ENCODE measurements at places on chromosomes 12 and 14.
A peak's percentile ranks its signal among the peaks of the same experiment; 100 is the strongest.

GRCh38 chr14:24149302-24149969 lies 2.1 kb downstream of the RNF31 start:
- no peak for DNase-seq

DNA sequence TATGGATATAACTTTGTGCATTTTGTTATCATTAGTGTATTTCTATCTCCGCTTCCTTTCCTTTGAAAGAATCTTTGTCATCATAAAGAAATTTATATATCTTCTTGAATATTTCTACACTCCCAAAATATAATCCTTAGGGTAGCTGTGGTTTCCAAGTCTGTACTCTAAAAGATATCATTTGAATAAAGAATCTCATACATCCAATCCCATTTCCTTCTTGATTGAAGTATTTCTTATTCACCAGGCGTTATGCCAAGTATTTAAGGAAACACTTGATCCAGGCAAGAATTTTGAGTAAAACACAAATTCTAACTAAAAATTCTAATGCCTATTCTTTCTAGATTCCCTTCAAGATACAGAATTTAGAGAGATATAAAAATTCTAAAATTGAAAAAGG lies 821.8 kb downstream of the GALC start:
- DNase-seq, result no peak

DNA sequence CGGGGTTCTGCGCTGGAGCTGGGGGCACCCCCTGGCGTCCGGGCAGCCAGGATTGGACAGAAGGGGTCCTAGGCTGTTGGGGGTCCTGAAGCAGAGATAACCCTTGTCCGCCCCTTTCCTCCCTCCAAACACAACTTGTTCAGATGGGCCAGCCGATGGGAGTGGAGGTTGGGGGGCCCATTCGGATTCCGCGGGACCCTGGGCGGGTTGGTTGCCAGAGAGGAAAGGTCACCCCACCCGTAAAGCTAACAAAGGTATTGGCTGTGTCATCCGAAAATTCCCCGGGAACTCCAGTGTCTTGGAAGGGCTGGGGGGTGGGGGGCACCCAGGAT lies 1.3 kb downstream of the FAM222A start:
- DNase-seq, result no peak

GRCh38 chr12:72141381-72141780 lies 130.8 kb upstream of the TRHDE start:
- peak; percentile 18 for DNase-seq

DNA sequence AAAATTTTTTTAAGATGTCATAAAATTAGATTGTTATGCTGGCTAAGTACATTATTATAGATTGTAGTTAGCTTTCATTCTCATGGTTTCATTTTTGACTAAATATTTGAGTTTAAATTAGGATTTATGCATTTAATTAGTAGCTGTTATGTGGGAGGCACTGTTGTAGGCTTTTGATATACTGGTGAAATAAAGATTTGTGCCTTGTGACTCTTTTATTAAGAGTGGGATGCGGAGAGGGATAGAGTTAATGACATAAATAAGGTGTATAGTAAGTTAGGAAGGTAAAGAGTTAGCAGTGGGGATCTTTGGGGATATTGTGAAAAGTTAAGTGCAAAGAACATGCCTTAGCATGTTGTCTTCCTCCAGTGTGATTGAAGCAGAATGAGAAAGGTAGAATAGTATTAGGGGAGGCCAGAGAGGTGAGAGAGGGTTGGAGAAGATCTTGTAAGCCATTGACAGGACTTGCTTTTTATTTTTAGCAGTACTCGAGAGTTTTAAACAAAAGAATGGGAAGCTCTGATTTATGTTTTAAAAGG lies 8.8 kb downstream of the ARHGAP5 start:
- DNase-seq, result no peak

DNA sequence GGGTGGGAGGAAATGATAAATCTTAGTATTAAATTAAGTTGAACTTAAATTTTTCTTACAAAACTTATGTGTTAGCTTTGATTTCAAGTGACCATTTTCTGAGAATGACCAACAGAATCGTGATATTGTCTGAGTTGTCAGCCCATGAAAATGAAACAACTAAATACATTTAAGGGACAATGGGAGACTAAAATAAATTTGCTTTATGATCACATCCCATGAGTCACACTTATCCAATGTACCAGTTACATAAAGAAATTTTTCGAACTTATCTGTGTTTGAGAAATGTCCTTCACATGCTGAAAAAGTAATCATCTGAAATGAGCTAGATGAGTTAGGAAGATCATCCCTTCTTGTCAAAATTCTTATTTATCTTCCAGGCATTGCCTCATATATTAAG lies 415.9 kb upstream of the SYT1 start:
- DNase-seq, result no peak

DNA sequence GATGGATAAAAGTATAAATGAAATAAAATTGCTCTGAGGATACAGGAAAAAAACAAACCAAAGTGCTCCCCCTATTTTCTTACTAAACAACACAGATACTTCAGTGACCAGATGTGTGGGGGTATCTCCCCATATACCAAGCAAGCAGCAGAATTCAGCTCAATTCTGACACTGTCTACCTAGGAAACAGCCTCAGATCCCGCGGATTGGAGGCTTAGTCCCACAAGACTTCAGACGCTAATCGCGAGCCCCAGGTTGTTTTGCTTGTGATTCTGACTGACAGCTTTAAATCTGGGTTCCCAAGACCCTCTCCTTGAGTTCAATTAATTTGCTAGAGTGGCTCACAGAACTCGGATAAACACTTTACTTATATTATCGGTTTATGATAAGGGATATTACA lies 17.3 kb downstream of the NFKBIA start:
- no peak for DNase-seq

- no peak for DNase-seq
Observed at GRCh38 chr12:109110988-109111495, 5.3 kb upstream of the ACACB start.

DNA sequence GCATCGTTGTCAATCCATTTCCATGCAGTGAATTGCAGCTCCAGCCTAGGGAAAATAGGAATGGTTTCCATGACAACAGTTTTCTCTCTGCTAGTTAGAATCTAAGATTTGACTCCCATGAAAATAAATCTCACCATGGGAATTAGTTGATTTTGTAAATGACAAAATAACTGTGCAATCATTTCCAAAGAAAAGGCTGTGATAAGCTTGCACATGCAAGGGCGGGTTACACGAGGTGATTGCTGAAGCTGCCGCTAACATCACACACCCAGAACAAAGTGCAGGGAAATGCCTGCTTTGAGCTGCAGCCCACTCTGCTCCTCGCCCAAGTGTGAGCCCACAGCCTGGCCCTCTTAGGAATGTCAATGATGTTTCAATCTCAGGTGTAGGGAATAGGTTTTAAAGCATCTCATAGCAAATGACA lies 53.8 kb downstream of the TRIM9 start:
- DNase-seq, result no peak

- DNase-seq, result no peak
Observed at GRCh38 chr12:78185651-78186050, 355.0 kb downstream of the NAV3 start.

DNA sequence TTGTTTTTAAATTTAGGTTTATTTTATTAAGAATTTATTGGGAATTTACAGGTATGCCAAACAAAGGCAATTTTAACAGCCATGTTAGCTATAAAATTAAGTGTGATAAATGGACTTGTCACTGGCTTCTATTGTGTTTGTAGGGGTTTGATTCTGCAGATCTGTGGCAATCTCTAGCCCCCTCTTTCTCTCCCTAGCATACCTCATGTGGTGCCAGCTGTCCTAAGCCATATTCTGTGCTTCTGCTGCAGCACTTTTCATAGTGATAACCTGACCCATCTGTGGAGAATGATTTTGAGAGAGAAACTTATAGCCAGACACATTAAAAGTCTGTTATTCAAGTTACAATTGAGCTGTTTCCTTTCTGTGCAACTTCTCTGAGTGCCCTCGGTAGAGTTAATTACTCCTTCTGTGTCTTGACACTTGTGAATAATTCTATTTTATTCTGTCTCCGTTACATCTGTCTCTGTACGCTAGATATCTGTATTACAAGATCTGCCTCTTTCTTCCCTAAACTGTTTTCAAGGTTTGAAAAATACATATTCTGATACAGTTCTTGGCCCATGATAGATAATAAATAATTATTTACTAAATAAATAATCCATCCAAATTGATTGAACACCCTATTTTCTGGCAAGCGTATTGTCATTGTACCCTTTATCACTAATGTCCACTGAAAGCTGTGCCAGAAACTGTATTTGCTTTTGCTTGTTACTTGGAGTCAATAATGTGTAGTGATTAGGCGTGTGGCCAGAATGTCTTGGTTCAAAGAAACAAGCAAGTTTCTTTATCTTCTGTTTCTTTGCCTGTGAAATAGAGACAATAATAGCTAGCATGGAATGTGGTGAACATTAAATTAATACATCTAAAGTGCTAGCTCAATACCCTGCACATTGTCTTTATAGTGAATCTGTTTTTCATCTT lies 40.0 kb downstream of the FRS2 start:
- DNase-seq, result no peak
